Nephron progenitor cell (in vitro differentiated cells): ENCODE measurements at places on chromosomes 16 and 17.

DNA sequence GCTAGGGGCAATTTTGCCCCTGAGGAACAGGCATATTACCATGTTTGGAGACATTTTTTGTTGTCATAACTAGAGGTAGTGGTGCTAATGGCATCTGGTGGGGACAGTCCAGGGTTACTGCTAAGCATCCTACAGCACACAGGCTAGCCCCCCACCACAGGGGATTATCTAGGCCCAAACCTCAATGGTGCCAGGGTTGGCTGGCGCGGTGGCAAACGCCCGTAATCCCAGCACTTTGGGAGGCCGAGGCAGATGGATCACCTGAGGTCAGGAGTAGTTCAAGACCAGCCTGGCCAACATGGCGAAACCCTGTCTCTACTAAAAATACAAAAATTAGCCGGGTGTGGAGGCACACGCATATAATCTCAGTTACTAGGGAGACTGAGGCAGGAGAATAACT, 15.2 kb downstream of the C1QTNF1 start:
- no peak for DNase-seq

DNA sequence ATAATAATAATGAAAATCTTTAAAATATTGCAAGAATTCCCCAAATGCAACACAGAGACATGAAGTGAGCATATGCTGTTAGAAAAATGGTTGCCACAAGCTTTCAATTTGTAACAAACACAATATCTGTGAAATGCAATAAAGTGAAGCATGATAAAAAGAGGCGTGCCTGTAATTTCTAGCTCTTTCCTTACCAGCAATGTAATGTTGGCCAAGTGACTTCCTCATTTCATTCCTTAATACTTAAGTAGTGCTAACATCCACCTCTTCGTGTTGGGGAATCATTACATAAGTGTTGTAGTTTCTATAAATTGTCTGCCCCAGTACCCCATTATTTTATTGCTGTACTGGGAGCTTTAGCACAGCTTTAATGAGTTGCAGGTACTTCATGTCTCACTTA, 1192.0 kb upstream of the CDH8 start:
- no peak for DNase-seq

DNA sequence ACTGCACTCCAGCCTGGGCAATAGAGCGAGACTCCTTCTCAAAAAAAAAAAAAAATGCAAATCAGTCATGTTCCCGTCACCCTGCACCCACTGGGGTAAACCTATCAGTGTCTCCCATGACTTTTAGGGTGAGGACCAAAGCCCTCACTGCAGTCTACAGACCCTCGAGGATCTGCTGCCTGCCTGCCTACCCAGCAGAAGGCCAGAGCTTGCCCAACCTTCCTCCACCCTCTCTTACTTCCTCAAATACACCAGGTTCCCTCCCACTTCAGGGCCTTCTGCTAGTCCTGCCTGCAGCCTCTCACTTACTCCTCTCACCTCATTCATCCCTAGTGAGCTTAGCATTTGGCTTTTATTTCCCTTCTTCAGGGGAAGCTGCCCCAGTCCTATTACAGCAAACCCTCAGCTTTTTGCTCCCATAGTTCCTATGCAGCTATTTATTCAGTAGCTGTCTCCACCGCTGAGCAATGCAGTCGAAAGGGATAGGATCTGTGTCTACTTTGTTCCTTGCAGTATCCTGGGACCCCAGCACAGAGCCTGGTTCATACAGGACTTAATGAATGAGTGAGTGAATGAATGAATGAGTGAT, 17.8 kb upstream of the TOB1 start:
- no peak for DNase-seq

- no peak for DNase-seq
Measured at GRCh38 chr17:19570544-19571062, 36.9 kb downstream of the SLC47A1 start.

DNA sequence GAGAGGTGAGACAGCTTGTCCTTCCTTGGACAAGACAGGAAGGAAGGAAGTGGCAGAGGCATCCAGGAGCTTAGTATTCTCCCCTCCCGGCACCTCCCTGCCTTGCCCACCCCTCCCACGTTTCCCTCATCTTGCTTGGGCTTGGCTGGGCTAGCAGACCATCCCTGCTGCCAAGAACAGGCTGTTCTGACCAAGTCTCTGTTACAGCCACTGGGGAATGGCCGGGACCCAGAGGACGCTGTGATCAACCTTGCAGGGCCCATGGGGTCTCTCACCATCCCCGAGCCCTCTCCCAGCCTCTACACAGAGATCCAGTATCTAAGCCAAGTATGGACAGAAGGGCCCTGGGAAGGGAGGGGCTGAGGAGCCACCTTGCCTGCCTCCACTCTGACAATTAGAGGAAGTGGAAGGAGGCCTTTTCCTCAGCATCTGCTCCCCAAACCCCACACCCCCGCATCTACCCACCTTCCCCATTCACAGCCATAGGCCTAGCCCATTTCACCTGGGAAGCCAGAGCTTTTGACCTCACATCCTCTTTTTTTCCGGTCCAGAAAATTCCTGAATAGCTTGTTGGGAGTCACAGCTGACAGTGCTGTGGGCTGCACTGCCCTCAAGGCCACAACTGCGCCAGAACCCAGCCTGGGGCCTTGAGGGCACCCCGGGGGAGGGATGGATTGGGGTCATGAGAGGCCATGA, 14.1 kb downstream of the CD300LG start:
- DNase-seq, result no peak

GRCh38 chr17:5283571-5284315, 1.7 kb downstream of the RABEP1 start:
- no peak for DNase-seq

DNA sequence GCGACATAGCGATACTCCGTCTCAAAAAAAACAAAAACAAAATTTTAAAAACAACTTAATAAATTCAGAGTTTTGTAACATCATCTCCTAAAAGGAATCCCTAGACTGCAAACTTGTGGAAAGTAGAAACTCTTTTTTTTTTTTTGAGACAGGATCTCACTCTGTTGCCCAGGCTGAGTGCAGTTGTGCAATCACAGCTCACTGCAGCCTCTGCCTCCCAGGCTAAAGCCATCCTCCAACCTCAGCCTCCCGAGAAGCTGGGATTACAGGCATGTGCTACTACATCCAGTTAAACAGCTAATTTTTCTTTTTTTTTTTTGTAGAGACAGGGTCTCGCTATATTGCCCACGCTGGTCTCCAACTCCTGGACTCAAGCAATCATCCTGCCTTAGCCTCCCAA, 19.7 kb downstream of the EZH1 start:
- DNase-seq, result no peak

GRCh38 chr17:77251622-77252183, 110.9 kb downstream of the SEC14L1 start:
- DNase-seq, result no peak

- DNase-seq, result peak; percentile 64
Measured at GRCh38 chr16:71540-72401, 660 bp downstream of the RHBDF1 start.

GRCh38 chr17:37720989-37721388, 23.9 kb downstream of the HNF1B start:
- DNase-seq, result no peak

- DNase-seq, result no peak
Measured at GRCh38 chr17:70343114-70343513, 173.8 kb downstream of the KCNJ2 start.
